LHCN-M2 (cell line): ENCODE measurements at places on chromosomes 4 and X. TPM values are rescaled to one million over a fixed set of nuclear protein-coding genes. Genes with fewer than 3 reads are reported as not detected.

DNA sequence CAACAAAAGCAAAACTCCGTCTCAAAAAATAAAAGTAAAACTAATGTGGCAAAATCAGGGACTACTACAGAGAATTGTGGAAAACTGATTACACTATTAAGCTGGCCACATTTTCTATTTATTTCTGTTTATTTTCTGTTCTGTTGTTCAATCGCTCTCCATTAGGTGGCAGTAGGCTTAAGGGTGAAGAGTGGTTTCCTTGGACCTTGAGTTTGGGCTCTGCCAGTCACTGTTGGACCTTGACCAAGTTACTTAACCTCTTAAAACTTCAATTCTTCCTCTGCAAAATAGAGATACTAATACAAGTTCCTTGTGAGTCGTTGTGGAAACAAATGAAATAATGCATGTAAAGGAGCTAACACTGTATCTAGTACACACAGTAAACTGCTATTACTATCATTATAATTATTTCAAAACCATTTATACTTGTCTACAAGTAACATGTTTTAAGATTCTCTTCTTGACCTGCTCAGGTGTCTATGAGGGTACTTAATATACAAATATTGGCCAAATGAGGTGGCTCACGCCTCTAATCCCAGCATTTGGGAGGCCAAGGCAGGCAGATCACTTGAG, 15.2 kb downstream of the HSD17B11 start:
- DNase-seq = peak; percentile 69

GRCh38 chr4:106707776-106708463, 328.2 kb downstream of the DKK2 start:
- DNase-seq = peak; percentile 23

- no peak for DNase-seq
Observed at GRCh38 chrX:86178906-86179305, 30.7 kb downstream of the DACH2 start.

- peak; percentile 17 for DNase-seq
Observed at GRCh38 chrX:102835504-102836146, 101.4 kb upstream of the RAB40AL start.

LAP3 gene
- total RNA-seq = 78.1 and 90.6 TPM in 2 replicates

DNA sequence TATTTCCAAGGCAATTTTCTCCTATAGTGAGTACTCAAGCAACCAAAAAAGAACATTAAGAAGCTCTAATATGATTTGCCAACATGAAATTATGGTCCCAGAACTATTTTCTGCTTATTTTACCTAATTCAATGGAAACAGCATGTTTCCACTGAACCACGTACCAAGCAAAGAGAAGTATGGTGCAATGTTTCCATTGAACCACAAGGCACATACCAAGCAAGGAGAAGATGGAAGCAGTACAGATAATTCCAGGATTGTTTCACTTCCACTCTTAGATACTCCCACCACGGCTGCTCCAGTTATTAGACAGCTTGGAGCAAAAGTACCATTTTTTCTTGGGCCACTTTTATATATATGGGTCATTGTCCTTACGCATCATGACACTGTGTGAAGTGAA, 164.9 kb downstream of the RNF150 start:
- no peak for DNase-seq

SOX3 gene
- not detected in 2 replicates for total RNA-seq

- DNase-seq = no peak
Observed at GRCh38 chrX:12981880-12982279, 7.0 kb downstream of the TMSB4X start.

XPNPEP2 gene
- not detected in 2 replicates for total RNA-seq

APLN gene
- 6.7 and 7.3 TPM in 2 replicates for total RNA-seq

DNA sequence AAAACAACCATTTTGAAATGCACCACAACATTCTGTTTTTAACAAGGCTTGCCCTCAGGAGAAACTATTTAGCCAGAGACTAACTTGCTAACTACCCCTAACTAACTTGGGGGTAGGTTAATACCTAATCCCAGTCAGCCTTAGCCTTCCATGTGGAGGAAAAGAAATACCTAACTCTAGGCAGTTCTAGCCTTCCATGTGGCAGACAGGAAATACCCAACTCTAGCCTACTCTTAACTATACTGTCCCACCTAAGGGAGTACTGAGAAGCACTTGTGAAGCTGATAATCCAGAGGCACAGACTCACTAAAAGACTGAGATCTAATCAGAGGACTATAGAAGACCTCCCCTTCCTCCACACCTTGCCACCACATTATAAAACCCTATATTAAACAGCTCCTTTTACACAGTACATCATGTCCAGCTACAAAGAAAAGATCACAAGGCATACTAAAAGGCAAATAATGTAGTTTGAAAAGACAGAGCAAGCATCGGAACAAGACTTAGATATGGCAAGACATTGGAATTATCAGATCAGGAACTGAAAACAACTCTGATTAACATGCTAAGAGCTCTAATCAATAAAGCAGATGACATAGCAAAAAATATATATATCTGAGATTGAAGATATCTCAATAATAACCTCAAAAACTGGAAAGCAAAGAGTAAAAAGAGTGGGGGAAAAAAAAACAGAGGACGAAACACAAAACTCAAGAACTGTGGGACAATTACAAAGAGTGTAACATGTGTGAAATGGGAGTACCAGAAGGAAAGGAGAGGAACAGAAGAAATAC, 52.2 kb downstream of the FRYL start:
- no peak for DNase-seq

DNA sequence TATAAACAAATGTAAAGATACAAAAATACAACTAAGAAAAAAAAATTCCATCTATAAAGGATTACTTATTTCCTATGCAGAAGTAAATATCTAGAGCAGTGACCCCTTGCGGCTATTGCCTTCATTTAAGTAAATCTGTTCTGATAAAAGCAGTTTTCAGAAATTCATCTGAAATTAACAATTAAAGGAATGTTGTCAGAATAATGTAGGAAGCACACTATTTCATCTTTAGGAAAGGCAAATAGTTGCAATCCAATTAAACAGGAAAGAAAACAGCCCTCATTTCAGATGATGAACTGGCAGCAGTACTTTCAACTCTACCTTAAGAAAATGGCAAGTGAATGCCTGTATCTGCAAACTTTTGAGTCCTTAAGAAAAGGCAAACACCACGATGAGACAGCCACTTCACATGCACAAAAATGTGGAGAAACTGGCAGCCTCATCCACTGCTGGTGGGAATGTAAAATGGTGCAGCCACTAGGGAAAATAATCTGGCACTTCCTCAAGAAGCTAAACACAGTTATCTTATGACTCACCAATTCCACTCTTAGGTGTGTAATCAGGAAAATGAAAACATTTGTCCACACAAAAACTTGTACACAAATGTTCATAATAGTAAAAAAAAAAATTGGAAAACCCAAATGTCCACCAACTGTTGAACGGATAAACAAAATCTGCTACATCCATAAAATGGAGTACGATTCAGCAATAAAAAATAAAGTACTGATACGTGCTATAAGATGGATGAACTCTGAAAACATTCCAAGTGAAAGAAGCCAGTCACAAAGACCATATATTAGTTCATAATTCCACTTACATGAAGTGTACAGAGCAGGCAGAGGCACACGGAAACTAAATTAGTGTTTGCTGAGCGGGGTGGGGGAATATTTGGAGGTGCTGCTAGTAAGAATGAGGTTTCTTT, 2.0 kb upstream of the THAP9 start:
- peak; percentile 78 for DNase-seq

NUDT11 gene
- 14.1 and 15.2 TPM in 2 replicates for total RNA-seq

DNA sequence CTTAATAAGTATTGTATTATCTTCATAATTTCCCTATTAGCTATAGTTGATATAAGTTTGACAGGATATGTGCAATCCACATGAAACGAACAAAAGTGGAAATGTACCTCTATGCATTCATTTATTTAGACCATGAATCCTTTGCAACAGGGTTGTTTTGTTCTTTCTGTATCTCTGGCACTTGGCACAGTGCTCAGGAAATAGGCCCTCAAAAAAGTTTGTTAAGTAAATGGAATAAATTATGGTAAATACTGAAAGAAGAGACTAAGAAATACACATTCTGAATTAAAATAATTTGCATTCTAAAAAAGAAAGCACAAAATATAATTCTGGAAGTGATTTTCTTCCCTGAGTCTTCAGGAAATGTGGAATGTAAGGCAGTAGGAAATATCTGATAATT, 39.3 kb downstream of the TAPT1 start:
- no peak for DNase-seq

- DNase-seq = no peak
Observed at GRCh38 chrX:42754603-42755002, 23.4 kb downstream of the PPP1R2C start.

GRCh38 chr4:18049446-18049845, 27.9 kb upstream of the LCORL start:
- DNase-seq = no peak

DNA sequence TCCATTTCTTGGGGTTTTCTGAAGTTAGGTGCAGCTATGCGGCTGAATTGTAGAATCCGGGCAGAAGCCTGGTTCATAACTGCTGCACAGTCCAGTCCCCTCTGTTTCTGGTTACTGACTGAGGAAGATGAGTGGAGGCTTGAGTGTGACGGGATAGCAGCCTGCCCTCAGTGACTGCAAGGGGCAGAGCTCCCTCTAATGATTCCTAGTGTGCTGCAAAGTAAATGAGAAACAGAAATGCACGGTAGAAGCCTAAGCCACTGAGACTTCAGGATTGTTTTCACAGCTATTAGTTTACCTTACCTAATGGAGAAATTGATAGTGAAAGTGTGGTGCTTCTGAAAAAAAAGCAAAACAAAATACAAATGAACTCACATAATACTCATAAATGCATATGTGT, 189.2 kb downstream of the GPM6A start:
- DNase-seq = no peak

PABPC5 gene
- 2.2 and 3.7 TPM in 2 replicates for total RNA-seq

CT45A9 gene
- total RNA-seq = not detected in 2 replicates

DNA sequence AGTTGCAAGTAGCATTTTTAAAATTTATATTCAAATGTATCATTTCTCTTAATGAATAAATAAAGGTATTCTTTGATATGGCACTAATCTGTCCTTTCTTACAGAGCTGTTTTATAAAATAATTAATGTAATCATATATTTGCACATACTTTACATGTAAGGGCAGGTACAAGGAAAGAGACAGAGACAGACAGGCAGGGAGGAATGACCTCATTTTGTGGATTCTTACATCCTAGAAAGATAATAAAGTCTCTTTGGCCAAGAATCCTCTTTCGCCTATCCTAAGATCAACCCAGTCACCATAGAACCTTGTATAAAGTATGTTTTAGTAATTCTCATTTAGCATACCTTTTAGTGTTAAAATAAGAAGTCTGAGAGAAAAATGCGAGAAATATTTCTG, 98.5 kb upstream of the CTSO start:
- no peak for DNase-seq

DNA sequence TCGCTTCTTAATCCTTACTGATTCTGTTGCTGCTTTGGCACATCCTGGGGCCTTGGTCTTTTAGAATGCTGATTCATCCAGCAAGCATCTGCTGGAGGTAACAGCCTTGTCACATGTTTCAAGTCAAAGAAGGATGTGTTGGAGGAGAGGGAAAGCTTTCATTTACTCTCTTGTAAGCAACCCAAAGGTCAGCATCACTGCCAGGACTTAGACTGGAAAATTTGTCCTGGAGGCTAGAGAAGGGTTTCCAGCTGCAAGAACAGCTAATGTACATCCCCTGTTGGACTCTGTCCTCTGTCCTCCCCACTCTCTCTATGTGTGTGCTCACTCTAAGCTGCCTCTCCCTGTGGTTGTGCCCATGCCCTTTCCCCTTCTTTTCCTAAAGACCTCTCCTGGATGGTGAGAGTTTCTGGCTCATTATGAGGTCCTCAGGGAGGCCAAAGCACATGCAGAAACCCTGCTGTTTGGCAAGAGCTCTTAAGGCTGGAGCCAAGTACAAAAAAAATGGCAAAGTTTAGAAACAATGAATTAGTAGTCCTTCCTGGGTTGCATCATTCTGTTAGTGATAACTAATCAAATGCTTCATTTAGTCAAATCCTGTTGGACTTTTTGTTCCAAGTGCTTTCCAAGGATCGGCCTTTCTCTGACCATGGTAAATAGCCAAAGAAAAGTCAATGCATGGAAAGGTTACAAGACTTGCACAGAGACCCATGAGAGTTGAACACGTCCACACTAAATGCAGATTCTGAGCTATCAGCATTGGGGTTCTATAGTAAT, 13.4 kb upstream of the SRPX start:
- DNase-seq = peak; percentile 89

- peak; percentile 23 for DNase-seq
Observed at GRCh38 chrX:14039344-14039743, 9.7 kb upstream of the GEMIN8 start.

GRCh38 chrX:81875800-81876199, 673.9 kb downstream of the SH3BGRL start:
- no peak for DNase-seq
